Activated CD8-positive, alpha-beta memory T cell treated with anti-CD3 and anti-CD28 coated beads for 1 hour (primary cell): ENCODE measurements at places on chromosomes 13 and 19.

GRCh38 chr13:67857581-67858310 is 627.6 kb upstream of the PCDH9 start:
- no peak for DNase-seq

- DNase-seq: no peak
Measured at GRCh38 chr13:20001366-20002190, 43.1 kb downstream of the ZMYM2 start.

DNA sequence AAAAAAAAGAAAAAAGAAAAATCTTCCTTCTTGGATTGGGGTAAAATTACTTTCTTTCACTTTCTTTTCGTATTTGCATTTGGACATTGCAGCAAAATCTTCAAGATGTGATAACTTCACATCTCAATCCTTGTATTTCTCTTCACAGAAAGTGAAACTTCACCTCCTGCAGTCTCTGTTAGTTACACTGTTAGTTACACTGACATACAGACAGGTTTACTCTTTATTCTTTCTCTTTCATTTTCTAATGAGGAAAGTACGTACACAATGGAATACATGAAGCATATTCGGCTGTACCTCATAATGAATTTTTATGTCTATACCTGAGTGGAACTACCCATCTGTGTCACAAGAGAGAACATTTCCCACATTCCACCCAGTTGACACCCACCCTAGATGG is 459.1 kb upstream of the GPC6 start:
- no peak for DNase-seq

GRCh38 chr19:18167975-18168645 is 5.5 kb upstream of the IFI30 start:
- DNase-seq: no peak

DNA sequence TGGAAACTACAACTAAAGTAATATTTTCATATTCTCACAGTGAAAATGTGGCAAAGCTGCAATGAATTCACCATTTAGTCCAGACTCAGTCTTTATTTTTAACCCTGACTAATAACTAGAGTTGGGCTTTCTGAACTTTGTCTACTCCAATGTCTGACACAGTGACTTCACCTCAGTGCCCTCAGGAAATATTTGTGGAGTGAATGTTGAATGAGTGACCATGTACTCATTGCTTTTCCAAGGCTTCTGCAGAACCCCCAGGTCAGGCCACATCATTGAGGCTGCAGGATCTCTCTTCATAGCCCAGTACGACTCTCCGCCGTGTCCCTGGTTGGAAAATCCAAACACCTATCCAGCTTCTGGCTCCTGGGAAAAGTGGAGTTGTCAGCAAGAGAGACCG is 1.8 kb downstream of the ZNF175 start:
- no peak for DNase-seq
